ENCODE measurements at places on chromosomes 12 and 14. TPM values are rescaled to one million over a fixed set of nuclear protein-coding genes. Genes with fewer than 3 reads are reported as not detected.

The PCED1B gene
- 1.0 TPM for total RNA-seq

The RTL1 gene
- total RNA-seq, result not detected

The PSMB5 gene
- 75.7 TPM for total RNA-seq

The PMEL gene
- 5.8 TPM for total RNA-seq

The HSPA2 gene
- 9.6 TPM for total RNA-seq

The RPGRIP1 gene
- total RNA-seq, result not detected

The SLC24A4 gene
- 0.46 TPM for total RNA-seq

The INSM2 gene
- not detected for total RNA-seq

- no peak for DNase-seq
These were observed 1.1 kb downstream of the MGST1 start for GRCh38 chr12:16348435-16349130.

- no peak for DNase-seq
These were observed 51.2 kb downstream of the PRMT8 start for GRCh38 chr12:3542156-3542555.

GRCh38 chr14:106802413-106803364 lies 1276.3 kb downstream of the TMEM121 start:
- no peak for DNase-seq

GRCh38 chr12:56468216-56469006 lies at the start of gene SPRYD4:
Gene SPRYD4 (plus strand): TSS chr12:56468578. CDS start chr12:56468592, 14 bp downstream.
- peak; percentile 92 for DNase-seq

- no peak for DNase-seq
These were observed 116.1 kb downstream of the SCARB1 start for GRCh38 chr12:124747426-124748161.

- no peak for DNase-seq
These were observed 49.3 kb downstream of the SLC25A21 start for GRCh38 chr14:37122919-37123639.

DNA sequence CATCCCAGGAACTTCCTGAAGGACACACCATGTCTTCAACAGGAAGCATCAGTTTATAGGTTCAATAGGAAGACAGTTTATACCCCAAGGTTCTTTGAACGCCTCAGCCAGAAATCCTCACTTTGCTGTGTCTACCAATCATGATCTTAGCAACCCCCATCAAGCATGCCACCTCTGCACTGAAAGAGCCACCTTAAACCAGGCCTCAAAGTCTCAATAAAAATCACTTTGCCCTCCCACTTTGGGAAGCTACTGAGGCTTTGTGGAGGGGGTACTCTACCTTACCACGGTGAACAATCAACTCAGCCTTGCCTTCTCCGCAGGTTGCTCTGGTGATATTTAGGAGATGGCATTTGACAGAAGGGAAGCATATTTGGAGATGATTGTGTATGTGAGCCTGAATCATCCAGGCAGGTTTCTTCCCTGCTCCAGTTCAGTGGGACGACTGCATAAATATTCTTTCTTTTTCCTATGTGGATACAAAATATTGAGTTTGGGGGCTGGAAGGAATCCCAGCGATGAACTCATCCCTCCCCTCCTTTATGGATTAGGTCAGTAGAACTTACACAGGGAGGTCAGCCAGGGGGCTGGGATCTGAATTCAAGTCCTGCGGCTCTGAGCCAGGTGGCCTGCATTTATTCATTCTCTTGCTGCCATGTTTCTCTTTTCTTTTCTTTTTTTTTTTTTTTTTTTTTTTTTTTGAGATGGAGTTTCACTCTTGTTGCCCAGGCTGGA lies 42.8 kb upstream of the VASH1 start:
- no peak for DNase-seq

GRCh38 chr14:102089621-102090343 lies 2.9 kb upstream of the HSP90AA1 start:
- no peak for DNase-seq

GRCh38 chr14:92040431-92041051 lies 682 bp upstream of the TRIP11 start:
- no peak for DNase-seq

- no peak for DNase-seq
These were observed 1322.3 kb upstream of the TMEM132C start for GRCh38 chr12:126944684-126945083.

DNA sequence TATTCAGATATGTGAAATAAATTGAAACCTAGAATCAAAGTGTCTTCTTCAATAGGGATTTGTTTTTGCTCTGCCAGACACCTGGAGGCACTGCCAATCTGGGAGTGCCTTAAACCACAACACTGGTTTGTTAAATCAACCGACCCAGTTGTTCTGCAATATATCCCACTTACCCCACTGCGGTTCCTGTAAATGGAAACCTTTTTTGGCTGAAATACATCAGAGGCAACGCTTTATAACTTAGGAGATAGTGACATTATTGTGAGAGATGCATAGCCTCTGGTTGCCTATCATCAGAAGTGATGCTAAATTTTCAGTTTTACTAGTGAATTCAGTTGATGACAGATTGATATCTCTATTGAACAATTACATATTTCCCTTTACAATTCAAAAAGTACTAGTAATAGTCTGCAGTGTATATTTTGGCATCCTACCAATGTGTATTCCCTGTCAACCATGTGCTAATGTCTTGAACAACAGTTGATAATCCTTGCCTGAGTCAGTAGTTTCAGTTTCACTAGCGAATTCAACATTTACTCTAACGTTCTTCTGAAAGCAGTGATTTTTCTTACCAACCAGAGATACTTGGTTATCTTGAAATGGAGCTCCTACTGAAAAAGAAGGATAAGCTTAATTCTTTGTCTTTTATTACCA lies 30.5 kb downstream of the PPP2R5C start:
- no peak for DNase-seq

DNA sequence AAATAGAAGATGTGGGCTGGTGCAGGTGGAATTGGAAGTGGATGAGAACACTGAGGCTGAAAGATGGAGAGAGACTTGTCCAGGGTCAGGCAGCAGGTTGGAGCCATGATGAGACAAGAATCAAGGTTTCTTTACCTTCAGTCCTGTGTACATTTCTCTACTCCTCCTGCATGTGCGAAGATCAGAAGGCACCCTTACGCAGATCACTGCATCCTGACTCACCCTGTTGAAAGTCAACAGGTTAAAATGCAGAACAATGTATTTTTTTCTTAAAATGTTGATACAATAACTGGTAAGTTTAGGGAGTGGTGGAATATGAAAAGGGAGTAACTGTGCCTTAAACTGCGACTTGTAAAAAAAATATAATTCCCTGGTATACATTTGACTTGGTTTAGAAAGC lies 47.8 kb downstream of the TESPA1 start:
- DNase-seq, result no peak

DNA sequence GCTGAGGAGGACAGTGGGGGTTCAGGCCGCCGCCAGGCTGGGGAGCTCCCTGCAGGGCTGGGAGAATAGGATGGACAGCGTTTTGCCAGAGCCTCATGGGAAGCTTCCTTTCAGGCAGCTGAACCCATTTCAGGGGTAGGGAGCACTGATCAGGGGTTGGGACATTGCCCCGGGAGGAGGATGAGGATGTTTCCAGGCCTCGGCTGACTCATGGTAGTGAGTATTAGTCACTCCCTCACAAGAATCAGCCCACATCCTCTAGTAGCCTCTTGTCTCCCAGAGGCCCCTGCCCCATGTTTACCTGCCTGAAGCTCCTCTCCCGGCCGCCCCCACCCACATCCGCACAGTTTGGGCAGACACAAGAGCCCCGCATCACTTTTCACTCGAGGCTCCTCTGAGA lies 89.8 kb downstream of the ZFP36L1 start:
- no peak for DNase-seq

DNA sequence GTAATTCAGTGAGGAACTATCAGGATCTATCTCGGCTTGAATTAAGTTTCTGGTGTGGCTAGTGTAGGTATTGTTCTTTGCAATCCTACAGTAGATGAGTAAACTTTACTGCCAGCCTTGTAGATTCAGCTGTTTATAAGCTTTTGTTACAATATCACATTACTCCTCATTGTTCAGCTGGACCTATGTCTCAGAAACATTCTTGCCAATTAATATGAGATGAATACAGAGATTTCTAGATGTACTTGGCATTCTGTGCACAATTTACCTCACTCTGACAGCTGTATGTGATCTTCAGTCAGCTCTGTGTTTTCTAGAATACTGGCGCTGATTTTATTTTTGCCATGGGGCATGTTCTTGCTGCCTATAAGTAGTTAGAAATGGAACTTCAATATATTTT lies 55.7 kb downstream of the METTL25 start:
- no peak for DNase-seq

DNA sequence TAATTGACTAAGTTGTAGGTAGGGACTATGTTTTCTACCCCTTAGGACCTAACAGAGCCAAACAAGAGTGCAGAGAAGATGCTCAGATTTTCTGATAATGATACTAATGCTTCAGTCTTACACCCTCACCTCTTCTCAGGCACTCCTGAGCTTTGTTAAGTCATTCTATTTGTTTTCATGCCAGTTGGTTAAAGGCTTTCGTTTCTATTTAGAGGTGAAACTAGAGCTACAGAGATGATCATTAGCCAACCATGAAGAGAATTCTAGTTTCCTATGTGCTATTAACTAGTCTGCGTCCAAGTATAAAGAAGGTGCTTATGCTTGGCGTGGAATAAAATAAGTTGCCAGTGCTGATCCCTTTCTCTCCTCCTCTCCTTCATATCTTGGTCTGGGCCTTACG lies 34.6 kb upstream of the PYGL start:
- no peak for DNase-seq

GRCh38 chr12:70837026-70837425 lies 83.5 kb downstream of the PTPRR start:
- no peak for DNase-seq

DNA sequence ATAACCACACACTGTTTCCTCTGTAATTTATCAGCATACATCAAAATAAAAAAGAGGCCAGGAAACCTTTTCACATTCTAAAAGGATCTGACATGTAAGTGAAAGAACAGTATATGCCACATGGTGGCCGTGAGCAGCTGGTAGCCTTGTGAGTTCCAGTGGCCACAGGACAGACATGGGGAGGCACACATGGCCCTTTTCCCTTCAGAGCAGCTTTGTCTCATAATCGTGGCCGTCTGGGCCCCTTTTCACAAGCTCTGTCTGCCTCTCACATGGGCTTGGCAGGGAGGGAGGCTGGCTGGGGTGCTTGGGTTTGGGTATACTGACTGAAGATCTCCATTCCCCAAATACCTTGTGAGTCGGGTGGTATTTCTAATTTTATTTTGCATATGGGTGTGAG lies 1.5 kb upstream of the ZDHHC22 start:
- no peak for DNase-seq

- no peak for DNase-seq
These were observed 2.4 kb upstream of the CRIP1 start for GRCh38 chr14:105484069-105484996.

GRCh38 chr12:7004287-7004803 lies 13.9 kb downstream of the LPCAT3 start:
- DNase-seq, result no peak

GRCh38 chr14:68178282-68178681 lies 358.7 kb downstream of the RAD51B start:
- DNase-seq, result no peak

GRCh38 chr12:89593873-89594272 lies 68.0 kb upstream of the POC1B start:
- DNase-seq, result no peak

- DNase-seq, result no peak
These were observed 11.5 kb downstream of the ALG10 start for GRCh38 chr12:34033628-34034296.

DNA sequence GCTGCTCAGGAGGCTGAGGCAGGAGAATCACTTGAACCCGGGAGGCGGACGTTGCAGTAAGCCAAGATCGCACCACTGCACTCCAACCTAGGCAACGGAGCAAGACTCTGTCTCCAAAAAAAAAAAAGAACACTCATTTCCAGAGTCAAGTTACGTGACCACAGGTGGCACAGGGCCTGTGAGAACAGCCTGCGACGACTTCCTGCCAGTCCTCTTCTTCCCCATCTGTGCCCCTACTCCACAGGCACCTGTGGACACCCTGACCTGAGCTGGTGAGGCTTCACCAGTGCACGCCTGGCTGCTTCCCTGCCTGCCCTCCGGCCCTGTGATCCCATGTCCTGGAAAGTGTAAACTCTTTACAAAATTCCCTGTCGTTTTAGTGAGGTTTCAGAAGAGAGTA lies 77.7 kb downstream of the PPP2R5C start:
- DNase-seq, result peak; percentile 70

DNA sequence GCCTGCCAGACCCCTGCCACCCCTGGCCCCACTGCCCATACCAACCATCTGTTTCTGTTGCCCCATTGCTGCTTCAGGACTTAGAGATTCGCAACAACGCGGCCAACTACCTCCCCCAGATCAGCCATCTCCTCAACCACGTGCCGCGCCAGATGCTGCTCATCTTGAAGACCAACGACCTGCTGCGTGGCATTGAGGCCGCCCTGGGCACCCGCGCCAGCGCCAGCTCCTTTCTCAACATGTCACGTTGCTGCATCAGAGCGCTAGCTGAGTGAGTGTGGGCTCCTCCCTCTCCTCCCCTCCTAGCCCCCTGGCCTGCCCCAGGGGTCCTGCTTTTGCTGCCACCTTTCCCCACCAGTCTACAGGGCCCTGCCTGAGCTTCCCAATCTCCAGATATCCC lies 131.5 kb downstream of the ADCK1 start:
- DNase-seq, result no peak

DNA sequence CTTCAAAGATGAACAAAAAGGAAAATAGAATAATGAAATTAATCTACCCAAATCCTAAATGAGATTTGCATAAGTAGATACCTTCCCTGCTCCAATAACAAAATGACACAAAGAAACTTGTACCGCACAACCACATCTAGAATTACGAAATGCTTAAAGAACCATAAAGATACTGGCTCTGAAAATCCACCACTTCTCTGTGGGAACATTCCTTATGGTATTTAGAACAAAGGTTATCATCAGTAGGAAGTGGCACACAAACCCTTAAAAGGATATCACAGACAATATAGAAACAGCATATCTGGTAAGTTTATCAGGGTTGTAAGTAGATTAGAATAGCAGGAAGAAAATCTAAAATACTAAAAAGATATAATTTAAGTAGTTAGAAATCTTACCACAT lies 11.6 kb downstream of the IAPP start:
- no peak for DNase-seq

- no peak for DNase-seq
These were observed 1.5 kb upstream of the STAT6 start for GRCh38 chr12:57112492-57113294.

GRCh38 chr12:47711448-47711847 lies 5.6 kb upstream of the RPAP3 start:
- DNase-seq, result no peak

- no peak for DNase-seq
These were observed 14.6 kb downstream of the SIVA1 start for GRCh38 chr14:104767634-104767918.

DNA sequence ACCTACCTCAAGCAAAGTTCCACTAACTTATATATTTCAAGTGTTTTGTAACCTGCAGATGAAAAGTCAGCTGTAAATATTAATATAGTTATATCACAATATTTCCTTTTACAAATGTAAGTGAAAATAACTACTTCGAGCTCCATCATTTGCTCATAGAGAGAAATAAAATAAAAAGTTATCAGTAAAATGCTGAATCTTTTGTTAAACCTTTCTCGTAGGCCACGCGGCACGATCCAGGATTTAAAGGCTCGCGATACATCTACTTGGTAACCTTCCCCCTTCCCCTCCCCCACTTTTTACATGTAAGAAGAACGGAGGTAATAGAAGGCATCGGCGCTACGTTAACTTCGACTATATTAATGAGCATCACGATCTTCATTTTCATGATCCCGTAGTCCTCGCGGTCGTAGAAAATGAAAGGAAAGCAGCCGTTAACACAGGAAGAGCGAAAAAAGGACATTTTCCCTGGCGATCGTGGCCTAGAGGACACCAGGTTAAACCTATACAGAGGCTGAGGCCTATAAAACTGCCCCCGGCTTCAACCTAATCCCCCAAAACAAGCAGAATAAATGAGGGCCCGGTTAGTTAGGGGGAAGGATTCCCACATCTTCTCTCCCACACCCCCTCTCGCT lies 508 bp downstream of the HNRNPC start:
- DNase-seq, result peak; percentile 30
